ENCODE measurements at places on chromosomes 7 and 10. TPM values are rescaled to one million over a fixed set of nuclear protein-coding genes. Genes with fewer than 3 reads are reported as not detected.

PAPOLB gene
- not detected for total RNA-seq

THSD7A gene
- not detected for total RNA-seq

PILRA gene
- not detected for total RNA-seq

ZNF485 gene
- total RNA-seq: 2.3 TPM

ZCCHC24 gene
- 33.9 TPM for total RNA-seq

USP54 gene
- total RNA-seq: 10.6 TPM

HOXA5 gene
- total RNA-seq: 1.6 TPM

RBP4 gene
- total RNA-seq: not detected

CTNNA3 gene
- total RNA-seq: not detected

Measured in HFFc6 (cell line).